ENCODE measurements at places on chromosomes 7 and 10.
A peak's percentile ranks its signal among the peaks of the same experiment; 100 is the strongest.

DNA sequence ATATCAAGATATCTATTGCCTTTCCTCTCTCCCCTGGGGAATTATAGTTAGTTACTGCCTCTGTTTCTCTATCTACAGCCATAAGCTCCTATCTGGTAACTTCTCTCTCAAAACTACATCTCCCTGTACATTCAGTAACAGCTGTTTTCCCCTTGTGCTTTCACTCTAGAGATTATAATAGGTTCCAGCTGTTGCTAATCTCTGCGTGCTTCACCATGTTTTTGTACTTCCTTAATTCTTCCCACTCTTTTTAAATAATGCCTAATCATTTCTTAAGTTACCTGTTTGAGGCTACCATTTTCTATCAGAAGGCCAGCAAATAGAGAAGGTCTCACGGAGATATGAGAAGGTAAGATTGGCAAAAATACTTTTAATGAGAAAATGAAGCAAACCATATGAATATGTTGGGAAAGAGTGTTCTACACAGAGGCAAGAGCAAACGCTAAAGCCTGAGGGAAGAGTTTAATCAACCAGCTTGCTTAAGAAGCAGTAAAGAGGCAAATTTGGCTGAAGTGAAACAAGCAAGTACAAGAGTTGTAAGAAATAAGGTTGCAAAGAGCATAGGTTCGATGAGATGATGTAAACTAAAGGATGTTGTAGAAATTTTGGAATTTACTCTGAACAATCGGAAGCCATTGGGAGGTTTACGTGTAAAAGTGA is 101.9 kb upstream of the HGF start:
- DNase-seq, result peak; percentile 18

DNA sequence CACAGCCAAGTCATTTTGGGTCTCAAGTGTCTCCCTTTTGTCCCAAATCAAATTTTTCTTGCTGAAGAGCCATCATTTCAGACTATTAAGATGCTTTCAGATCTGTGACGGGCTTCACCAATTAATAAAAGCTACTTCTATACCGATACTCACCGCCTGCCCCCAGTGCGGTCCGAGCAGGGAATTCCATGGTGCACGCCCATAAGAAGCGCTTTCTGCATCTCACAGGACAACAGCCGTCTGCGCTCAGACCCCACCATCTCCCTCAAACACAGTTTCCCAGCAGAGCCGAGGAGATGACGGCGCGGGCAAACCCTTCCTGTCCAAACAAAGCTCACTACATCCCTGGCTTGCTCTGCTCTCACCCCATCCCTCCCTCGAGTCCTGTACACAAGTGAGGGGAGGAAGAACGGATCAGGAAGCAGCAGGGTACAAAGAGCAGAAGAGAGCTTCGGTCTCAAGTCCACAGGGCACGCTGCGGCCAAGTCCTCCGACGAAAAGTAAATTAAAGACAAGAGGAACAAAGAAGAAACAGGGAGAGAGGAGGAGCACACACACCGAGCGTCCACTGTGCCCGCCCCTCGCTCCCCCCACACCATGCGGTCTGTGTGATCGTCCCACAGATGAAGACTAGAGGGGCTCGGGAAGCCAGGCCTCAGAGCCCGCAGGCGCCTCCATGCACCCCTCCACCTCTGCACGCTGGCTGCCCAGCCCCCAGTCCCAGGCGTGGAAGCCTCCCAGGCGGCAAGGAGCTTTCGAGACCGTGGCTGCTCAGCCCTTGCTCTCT is 121.9 kb downstream of the MAD1L1 start:
- no peak for DNase-seq

- no peak for DNase-seq
Observed at GRCh38 chr7:116697761-116698160, 25.8 kb downstream of the MET start.

DNA sequence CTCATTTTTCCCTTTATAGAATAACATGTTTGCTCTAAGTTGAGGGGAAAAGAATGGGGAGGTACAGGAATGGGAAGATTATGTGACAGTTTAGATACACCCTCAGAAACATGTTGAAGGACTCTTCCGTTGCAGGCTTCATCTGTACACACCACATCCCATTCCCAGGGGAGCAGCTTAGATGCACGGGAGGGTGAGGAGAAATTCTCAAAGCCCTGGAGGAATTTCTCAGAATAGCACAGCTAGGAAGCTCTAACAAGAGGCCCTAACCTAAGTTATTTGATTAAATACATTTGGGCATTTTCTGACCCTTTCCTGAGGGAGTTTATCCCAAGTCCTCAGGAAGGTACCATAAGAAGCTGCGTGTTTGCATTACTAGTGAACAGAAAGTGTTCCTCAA is 660.2 kb upstream of the IGFBP3 start:
- peak; percentile 62 for DNase-seq

- no peak for DNase-seq
Observed at GRCh38 chr10:17179002-17179401, 22.5 kb downstream of the TRDMT1 start.

- no peak for DNase-seq
Observed at GRCh38 chr7:100466653-100467605, 2.9 kb upstream of the SPACDR start.

DNA sequence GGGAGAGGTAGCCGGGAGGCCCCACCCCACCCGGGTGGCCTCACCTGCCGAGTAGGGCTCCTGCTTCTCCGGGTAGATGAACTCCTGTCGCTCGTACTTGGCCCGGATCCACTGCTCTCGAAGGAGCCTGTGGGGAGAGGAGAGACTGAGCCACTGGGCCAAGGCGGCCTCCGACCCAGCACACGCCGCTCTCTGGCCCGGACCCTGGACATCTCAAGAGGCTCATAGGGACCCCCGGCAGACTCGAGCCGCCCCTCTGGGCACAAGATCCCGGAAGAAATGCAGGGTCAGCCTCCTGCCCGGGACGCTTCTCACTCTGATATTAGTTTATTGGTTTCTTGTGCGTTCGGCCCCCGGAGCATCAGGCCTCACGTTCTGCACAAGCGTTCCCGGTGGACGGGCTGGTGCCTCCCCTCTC is 34.5 kb downstream of the ADAP1 start:
- no peak for DNase-seq

DNA sequence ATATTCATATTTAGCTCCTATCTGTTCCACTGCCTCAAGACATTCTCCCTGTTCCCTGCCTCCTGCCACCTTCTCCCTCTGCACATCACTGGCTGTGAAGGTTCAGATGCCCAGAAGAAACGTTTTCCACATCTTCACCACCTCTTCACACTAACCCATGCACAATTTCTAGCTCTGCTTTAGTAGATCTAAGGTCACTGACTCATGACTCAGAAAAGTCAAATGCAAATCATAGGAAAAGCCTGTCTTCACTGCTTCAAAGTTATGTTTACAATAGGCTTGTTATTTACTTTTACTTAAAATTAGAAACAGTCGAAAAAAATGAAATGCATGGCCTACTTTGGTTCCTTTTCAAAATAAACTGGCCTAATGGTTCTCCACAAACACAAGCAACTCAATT is 2.5 kb downstream of the SCRN1 start:
- no peak for DNase-seq

DNA sequence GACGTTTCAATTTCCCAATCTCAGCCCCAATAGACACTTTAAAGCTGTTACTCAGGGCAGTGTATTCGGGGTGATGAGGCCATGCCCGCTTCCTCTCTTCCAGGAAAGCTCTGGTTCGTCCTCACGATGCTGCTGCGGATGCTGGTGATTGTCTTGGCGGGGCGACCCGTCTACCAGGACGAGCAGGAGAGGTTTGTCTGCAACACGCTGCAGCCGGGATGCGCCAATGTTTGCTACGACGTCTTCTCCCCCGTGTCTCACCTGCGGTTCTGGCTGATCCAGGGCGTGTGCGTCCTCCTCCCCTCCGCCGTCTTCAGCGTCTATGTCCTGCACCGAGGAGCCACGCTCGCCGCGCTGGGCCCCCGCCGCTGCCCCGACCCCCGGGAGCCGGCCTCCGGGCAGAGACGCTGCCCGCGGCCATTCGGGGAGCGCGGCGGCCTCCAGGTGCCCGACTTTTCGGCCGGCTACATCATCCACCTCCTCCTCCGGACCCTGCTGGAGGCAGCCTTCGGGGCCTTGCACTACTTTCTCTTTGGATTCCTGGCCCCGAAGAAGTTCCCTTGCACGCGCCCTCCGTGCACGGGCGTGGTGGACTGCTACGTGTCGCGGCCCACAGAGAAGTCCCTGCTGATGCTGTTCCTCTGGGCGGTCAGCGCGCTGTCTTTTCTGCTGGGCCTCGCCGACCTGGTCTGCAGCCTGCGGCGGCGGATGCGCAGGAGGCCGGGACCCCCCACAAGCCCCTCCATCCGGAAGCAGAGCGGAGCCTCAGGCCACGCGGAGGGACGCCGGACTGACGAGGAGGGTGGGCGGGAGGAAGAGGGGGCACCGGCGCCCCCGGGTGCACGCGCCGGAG is 2.6 kb downstream of the GJD4 start:
- no peak for DNase-seq

- DNase-seq, result no peak
Observed at GRCh38 chr10:97540669-97541500, 31.7 kb upstream of the ANKRD2 start.

GRCh38 chr7:142508251-142508650 is 241.0 kb upstream of the PRSS1 start:
- DNase-seq, result no peak

- DNase-seq, result no peak
Observed at GRCh38 chr10:75764974-75765788, 333.8 kb downstream of the LRMDA start.

GRCh38 chr10:28320090-28320489 is 17.2 kb upstream of the MPP7 start:
- DNase-seq, result no peak

- DNase-seq, result no peak
Observed at GRCh38 chr7:5231811-5232484, 41.9 kb downstream of the WIPI2 start.

DNA sequence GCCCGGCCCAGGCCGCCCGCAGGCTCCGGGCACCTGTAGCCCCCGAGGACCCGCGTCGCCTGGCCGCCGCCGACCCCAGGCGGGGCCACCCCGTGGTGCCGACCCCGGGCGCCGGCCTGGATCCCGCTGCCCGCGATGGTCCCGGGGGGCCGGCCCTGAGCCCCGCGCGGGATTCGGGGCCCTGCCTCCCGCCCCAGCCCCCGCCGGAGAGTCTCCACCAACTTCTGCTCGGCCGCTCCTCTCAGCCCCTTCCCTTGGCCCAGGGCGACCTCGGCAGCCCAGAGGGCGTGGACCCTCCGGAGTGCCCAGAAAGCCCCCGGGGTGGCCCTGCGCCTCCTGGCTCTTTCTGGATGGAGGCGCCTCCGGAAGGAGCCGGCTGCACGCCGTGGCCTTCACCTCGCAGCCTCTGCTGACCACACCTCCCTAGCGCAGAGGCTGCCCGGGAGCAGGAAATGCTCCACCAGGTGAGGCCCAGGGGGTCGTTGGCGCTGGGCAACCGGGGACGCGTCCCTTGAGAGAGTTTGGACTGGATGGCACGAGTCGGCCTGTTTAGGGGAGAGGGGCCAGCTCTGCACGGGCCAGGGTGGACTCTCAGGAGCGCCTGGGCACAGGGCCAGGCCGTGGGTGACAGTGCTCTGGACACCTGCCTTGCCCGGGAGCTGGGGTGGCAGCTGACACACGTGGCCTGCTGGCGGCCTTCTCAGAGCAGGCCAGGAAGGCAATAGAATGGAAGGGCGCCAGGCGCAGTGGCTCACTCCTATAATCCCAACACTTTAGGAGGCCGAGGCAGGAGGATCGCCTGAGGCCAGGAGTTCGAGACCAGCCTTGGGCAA is 529 bp downstream of the ZNF853 start:
- DNase-seq, result no peak

DNA sequence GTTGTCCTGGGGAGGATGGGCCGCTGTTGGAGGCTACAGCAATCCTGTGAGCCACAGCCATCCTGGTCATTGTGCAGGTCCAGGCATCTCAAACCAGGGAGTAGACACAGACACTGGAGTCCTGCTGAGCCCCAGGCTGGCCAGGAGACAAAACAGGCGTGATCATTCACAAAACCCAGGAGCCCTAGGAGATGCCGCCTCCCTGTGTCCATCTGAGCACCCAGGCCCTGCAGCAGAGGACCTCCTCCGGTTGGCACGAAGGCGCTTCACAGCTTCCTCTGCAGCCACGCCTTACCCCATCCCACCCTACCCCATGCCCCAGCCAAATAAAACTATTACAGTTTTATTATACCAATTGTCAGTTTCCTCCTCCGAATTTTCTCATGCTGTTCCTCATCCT is 183.6 kb downstream of the PLXNA4 start:
- no peak for DNase-seq

DNA sequence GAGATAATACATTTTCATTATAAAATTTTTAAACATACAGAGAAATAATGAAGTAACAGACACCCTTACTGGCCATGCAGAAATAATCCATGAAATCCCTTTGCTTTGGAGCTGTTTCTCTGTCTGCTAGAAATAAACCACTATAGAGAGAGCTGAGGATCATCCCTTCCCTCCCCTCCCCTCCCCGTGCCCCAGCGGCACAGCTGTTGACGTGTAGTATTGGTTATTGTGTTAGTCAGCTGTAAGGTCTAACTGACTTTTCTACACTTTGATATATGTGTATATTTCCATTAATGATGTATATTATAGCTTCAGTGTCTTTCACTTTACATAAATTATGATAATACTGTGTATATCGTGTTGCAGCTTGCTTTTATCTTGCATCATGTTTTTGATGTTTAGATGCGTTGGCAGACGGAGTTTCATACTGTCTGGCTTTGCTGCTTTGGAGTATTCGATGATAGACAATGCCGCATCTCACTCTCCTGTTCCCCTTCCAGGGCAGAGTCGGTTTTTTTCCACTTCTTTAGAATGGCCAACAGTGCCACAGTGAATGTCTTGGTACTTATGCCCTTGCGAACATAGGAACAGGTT is 27.4 kb upstream of the GRID1 start:
- DNase-seq, result no peak

GRCh38 chr7:23470330-23471105 is at the start of gene IGF2BP3:
Gene IGF2BP3, minus strand, starts transcription at chr7:23470491. Its CDS starts 381 bp downstream, at chr7:23470110.
- peak; percentile 95 for DNase-seq

DNA sequence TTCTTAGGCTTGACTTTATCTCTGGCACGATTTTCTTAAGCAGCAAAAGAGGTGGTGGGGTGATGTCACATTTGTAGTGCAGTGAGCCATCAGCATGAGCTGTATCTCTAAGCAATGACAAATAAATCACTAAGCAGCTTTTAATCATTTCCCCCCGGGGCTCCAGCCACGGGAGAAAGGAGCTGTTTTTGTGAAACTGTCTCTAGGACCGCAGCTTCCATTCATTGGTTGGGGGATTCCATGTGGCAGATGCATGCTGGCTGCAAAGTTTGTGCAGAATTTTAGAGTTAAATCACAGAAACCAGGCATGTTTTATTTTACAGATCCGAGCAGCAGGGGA is 464 bp downstream of the KIAA1217 start:
- peak; percentile 28 for DNase-seq

GRCh38 chr7:135930565-135931461 is 46.3 kb downstream of the MTPN start:
- DNase-seq, result peak; percentile 25

GRCh38 chr10:52977581-52977980 is 205.0 kb upstream of the MBL2 start:
- DNase-seq, result no peak

GRCh38 chr7:155487509-155488482 is 29.9 kb downstream of the EN2 start:
- no peak for DNase-seq

GRCh38 chr10:30832749-30833627 is 198.7 kb downstream of the ZNF438 start:
- no peak for DNase-seq

GRCh38 chr10:69500864-69501468 is 49.7 kb downstream of the TSPAN15 start:
- no peak for DNase-seq

GRCh38 chr10:124650820-124651401 is 93.3 kb downstream of the FAM53B start:
- no peak for DNase-seq
